ENCODE measurements at places on chromosomes 11 and 22. TPM values are rescaled to one million over a fixed set of nuclear protein-coding genes. Genes with fewer than 3 reads are reported as not detected.

- DNase-seq, result no peak
Observed at GRCh38 chr11:63907808-63908530, 9.0 kb downstream of the RCOR2 start.

DNA sequence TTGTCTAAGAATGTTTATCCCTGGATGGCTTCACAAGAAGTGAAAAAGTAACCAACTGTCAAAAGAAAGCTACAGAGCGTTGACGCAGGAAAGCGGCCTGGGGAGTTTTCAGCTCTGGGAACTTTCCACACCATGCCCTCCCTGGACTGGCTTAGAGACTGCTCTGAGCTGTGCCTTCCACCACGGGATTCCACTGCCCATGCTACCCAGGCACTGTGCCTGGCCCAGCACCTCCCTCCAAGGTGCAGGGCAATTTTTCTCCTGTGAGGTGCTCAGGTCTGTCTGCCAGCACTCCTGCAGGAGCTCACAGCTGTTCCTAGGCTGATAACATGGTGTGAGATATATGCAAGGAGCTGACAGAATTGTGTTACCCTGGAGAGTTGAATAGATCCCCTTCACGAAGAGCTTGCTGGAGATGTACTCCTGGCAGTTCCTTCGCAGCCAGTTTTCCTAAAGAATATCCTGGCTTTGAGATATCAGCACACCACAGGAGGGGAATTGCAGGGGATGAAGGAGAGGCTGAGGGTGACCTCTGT, 258.3 kb upstream of the B3GAT1 start:
- no peak for DNase-seq

- no peak for DNase-seq
Observed at GRCh38 chr22:37151401-37151800, 1.7 kb upstream of the IL2RB start.

DNA sequence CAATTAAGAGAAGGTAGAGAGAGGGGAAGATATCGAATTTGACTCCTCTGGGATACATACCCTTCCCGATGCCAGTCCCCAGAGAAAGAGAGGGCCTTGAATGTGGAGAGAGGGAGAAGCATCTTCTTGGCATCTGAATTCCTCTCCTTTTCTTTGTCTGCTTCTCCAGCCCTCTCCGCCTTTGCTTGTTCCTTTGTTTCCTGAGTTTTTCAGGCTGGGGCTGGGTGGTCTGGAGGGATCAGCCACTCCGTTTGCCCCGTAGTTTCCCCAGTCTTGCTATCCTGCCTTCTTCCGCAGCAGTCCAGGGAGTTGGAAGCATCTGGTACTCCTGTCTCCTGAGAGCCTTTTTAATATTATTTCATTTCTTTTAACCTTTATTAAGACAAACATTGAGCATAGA, 107.1 kb upstream of the CADM1 start:
- no peak for DNase-seq

DNA sequence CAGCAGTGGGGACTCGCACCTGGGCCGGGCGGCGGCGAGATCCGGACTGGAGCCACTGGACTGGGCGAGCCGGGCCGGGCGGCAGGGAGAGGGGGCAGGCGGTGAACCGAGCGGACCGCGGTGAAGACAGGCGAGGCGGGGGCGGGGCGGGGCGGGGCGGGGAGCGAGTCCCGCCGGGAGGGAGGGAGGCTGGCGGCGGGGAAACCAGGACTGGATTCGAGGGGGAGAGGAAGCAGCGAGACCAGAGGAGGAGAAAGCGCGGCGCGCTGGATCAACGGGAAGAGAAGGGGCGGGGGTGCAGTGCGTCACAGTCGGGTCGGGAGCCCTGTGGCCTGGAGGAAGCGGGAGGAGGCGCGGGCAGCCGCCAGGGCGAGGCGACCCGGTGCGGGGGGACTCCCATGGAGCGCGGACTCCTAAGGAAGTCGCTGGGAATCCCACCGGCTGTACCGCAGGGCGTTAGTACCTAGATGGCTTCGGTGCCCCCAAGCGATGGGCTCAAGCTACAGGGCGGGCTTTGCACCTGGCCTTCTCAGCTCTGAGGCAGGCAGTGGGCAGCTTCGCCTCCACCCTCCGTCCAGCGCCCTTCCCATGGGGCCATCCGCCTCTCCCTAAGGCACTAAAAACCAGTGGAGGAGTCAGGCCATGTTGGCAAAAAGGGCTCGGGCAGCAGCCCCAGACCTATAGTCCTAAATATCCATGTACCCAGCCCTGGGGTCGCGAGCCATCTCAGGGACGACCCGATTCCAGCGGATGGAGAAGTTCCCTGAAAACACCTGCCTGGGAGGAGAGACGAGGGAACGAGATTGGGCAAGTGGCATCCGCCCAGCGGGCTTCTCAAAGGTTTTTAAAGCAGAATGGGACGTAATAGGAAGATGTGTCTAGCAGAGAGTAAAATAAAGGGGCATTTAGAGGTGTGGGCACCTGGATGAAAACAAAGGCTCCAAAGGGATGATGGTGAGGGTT, at the start of gene TMEM121B:
TMEM121B (minus strand) TSS at position 128 of the 963 bp plus-strand sequence. CDS start 233 bp downstream, outside the sequence.
- peak; percentile 79 for DNase-seq

DNA sequence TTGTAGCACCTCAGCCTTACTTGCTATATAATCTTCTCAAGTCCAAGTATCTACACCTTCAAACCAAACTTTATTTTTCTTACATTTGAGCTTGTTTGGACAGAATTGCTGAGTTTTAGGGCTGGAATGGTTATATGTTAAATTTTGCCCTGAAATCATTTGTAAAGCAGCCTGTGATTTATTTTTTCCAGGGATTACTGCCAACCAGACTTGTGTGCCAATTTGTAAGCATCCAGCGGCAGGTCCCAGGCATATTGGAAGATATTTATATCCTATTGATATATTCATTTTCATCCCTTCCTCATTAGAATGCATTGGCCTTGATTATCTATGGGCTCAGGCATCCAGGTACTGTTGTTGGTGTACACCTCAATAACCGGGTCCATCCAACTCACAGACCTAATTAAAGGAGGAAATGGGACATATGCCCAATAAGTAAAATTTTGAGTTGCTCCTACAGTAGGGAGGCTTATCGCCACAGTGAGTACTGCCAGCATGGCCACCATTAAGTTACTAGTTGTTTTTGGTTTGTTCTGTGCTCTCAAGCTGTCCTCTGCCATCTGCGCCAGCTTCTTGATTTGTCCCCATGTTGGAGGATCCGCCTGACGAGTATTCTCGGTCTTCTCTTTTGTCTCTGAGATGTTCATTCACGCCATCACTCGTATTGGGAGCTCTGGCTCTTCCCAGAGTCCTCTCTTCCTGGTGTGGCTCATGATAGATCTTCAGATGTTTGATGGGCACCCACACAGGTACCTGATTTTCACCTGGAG, 9.8 kb upstream of the DNAJB13 start:
- no peak for DNase-seq

- DNase-seq, result no peak
Observed at GRCh38 chr11:112306230-112306629, 45.6 kb upstream of the PLET1 start.

DNA sequence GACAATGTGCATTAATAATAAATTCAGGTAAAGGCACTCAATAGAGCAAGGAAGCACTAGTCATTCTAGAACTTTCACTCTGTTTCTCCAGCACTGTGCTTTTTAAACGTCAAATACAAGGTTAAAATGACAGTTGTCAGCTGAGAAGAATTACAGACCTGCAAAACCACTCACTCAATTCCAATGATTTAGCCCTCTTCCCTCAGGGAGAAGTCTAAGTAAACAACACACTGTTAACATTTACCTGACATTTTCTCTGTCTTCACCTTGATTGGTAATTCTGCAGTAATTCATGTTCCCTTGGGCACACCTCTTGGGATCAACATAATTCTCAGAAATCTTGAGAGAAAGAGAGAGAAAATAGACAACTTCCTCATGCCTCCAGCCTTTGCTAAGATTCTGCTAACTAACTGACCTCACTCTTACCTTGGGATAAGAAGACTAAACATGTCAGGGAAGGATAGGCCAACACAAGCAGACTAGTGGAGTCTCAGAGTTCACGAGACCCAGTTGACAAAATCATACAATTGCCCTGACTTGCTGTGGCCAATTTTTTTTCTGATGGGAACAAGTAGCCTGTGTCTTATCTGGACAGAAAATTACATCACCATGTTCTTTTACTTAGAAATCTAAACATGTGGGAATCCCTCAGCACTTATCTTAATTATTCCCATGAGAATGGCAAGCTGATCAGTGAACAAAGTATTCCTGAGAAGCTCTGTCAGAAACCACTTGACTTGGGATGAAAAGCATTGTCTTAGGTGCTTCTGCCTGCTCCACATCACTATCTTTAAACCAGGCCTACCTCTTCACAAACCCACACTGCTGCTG, 516.8 kb upstream of the FAT3 start:
- DNase-seq, result no peak

- DNase-seq, result no peak
Observed at GRCh38 chr11:12206529-12206928, 96.1 kb downstream of the MICAL2 start.

- DNase-seq, result no peak
Observed at GRCh38 chr11:7587712-7588111, 73.9 kb downstream of the PPFIBP2 start.

GRCh38 chr11:76835036-76835435, 25.7 kb upstream of the ACER3 start:
- no peak for DNase-seq

- no peak for DNase-seq
Observed at GRCh38 chr22:48895831-48896765, 931.6 kb downstream of the BRD1 start.

- DNase-seq, result no peak
Observed at GRCh38 chr11:43979571-43980219, 37.3 kb downstream of the C11orf96 start.

DNA sequence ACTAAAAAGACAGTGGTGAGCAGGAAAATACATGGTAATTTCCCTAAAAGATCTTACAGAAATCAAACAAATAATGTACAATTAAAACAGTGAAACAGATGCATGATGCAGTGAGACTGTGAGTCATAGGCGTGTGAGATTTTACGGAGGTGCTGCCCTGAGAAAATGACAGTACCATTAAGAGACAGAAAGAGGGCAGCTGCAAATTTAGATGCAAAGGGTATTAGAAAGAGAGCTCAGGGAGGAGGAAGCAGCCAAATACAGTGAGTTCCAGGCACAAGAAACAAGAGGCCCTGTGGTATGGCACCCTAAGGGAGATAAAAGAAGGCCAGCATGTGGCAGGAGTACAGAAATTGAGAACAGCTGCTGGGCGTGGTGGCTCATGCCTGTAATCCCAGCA, 88.5 kb upstream of the FIBIN start:
- DNase-seq, result no peak

GRCh38 chr11:73969091-73969490, 13.6 kb downstream of the UCP2 start:
- no peak for DNase-seq

DNA sequence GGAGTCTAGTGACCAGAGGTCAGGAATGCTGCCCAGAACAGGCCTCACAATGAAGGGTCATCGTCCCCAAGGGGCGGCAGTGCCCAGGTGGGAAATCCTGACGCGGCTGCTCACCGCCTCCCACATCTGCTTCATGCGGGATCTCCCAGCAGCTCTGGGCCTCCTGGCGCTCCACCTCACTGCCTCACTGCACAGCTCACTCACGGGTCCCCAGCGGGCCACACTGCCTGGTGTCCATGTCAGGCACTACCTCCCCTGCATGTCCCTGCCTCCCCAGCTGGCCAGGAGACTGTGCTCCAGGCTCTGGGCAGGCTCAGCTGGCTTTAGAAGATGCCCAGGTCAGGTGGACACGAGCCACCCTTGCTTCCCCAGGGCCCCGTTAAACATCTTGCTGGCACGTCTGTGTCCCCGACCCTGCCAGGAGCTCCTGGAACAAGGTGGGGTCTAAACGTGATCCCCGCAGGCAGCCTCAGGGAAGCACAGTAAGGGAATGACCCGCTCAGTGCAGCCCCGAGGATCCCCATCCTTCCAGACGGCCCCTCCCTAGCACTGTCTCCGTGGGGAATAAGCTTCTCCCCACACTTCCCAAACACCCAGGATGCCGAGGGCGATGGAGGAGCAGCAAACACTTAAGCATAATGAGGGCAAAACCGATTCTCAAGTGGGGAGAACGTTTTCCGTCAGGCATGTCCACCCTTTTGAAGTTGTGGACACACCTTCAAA, 93.2 kb downstream of the TRMU start:
- DNase-seq, result no peak

- no peak for DNase-seq
Observed at GRCh38 chr22:44613196-44613595, 88.8 kb upstream of the PRR5 start.

GRCh38 chr11:23653071-23653675, 792.9 kb upstream of the CCDC179 start:
- peak; percentile 5 for DNase-seq

- no peak for DNase-seq
Observed at GRCh38 chr22:44256556-44257485, 55.9 kb downstream of the SHISAL1 start.

GRCh38 chr22:45455621-45456020, 42.1 kb downstream of the RIBC2 start:
- no peak for DNase-seq

DNA sequence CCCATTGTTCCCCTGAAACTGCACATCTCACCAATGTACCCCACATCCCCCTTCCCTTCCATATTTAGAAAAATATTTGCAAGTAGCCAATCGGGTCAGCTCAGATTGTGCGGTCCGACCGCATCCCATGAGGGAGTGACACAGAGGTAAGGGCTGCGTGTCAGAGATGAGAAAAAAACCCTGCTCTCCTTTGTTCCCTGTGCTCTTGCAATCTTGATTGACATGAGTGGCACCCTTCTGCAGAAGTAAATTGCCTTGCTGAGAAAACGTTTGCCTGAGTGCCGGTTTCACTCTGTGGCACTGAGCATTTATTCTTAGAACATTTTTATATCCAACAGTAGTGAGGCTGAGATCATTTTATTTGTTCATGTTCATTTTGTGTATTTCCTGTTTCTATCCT, 81.6 kb upstream of the CCDC90B start:
- DNase-seq, result no peak

MAJIN gene
- polyA plus RNA-seq, result not detected

MYOD1 gene
- not detected for polyA plus RNA-seq

BIK gene
- 0.88 TPM for polyA plus RNA-seq

MIOX gene
- not detected for polyA plus RNA-seq

OR9Q2 gene
- not detected for polyA plus RNA-seq

PNPLA5 gene
- not detected for polyA plus RNA-seq

SCN2B gene
- polyA plus RNA-seq, result 2.9 TPM

TMEM121B gene
- 0.41 TPM for polyA plus RNA-seq

OR52I1 gene
- polyA plus RNA-seq, result not detected

Data from heart right ventricle (tissue), 16 donors.